ENCODE measurements at places on chromosomes 3 and 15.

GRCh38 chr3:41330465-41330864, 131.2 kb downstream of the CTNNB1 start:
- DNase-seq = no peak

DNA sequence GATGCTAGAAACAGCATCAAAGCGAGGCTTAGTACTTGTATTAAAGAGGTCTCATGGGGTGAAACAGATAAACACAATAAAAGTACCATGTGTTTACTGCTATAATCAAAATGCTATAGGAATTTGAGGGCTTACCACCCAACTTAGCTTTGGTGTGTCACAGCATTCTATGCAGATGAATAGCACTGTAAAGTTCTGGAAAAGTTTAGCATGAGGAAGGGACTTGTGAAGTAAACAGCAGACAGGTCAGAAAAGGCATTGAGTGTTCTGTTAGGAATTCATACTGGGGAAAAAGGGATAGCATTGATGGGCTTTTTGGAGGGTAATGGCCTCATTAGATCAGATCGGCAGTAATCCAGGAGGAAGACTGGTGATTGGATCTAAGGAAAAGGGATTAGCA, 505.3 kb downstream of the NLGN1 start:
- no peak for DNase-seq

- no peak for DNase-seq
Observed at GRCh38 chr15:70099967-70100473, 2.3 kb upstream of the TLE3 start.

DNA sequence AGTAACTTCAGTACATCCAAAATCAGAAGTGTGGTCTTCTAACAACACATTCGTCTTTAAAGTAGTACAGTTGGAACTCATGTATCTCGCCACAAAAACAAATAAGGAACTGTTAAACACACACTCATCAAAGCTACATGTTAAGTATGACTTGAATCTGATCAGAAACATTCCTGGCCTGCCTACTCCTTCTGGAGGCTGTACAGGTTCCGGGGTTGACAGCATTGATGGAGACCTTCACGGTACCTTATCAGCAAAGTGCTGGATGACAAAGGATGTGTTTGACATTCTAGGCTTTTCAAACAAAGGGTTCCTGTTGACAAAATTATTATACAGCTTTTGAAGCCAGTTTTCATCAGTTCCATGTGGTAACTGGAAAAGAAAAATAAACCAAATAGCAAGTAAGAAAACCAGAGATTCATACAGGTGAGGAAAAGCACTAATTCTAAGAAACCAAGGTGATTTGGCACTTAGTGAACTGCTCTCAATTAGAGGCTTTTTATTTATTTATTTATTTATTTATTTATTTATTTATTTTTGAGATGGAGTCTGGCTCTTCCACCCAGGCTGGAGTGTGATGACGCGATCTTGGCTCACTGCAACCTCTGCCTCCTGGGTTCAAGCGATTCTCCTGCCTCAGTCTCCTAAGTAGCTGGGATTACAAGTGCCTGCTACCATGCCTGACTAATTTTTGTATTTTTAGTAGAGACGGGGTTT, 44.3 kb downstream of the MYO5C start:
- DNase-seq = no peak

DNA sequence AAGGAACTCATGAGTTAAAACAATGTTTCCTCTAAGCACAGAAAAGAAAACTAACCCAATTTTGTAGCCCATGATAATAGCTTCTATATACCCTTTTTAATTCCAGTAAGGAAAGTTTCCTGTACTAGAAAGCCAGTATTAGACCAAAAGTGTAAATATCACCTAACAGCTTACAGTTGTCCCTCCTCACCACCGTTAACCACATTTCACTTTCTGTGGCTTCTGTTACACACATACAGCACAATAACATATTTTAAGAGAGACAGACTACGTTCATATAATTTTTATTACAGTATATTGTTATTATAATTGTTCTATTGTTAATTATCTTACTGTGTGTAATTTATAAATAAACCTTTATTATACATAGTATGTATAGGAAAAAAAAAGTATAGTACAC, 74.1 kb downstream of the ZNF280D start:
- DNase-seq = no peak

DNA sequence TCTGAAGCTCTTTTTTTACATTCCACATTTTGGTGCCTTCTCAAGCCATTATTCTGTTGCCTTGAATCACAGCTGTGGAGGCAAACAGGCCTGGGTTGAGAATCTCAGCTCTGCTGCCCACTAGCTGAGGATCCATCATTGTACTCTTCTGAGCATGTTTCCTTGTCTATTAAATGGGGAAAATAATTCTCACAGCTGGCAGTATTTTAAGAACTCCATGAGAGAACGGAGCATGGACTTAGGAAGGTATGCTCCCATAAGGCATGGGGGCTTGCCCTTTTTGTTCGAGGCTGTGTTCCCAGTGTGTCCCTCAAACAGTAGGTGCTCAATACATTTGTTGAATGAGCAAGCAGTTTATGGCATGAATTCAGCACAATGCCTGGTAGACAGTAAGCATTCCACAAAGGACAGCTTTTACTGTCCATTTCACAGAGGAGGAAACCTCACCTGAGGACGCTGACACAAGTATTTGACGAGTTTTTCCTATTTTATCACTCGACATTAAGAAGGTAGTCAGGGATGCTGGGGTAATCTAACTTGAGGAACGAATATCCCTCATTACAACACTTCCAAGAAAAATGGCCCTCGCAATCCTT, 2.1 kb upstream of the PTPRG start:
- DNase-seq = no peak

- no peak for DNase-seq
Observed at GRCh38 chr15:67019884-67020520, 45.4 kb upstream of the SMAD3 start.

DNA sequence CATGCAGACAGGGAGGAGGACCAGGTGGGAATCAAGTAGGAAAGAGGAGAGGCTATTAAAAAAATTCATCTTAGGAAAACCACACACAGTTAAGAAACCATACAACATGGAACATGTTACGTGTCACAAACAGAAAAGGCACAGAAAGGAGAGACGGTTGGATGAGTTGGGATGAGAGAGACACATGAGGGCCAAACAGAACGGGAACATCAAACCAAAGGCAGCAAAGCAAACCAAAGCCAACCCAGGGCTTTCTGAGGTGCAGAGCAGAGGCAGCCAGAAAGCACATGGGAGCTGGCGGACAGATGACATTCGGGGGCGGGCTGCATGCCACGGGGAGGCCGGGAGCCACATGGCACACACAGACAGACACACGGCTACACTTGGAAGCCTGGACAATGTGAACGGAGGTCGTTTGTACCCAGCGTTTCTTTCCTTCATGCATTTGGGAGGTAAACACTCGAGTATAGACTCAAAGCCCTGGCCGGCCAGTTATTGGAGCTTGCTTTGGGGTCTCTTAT, 8.6 kb upstream of the SEC13 start:
- DNase-seq = no peak

DNA sequence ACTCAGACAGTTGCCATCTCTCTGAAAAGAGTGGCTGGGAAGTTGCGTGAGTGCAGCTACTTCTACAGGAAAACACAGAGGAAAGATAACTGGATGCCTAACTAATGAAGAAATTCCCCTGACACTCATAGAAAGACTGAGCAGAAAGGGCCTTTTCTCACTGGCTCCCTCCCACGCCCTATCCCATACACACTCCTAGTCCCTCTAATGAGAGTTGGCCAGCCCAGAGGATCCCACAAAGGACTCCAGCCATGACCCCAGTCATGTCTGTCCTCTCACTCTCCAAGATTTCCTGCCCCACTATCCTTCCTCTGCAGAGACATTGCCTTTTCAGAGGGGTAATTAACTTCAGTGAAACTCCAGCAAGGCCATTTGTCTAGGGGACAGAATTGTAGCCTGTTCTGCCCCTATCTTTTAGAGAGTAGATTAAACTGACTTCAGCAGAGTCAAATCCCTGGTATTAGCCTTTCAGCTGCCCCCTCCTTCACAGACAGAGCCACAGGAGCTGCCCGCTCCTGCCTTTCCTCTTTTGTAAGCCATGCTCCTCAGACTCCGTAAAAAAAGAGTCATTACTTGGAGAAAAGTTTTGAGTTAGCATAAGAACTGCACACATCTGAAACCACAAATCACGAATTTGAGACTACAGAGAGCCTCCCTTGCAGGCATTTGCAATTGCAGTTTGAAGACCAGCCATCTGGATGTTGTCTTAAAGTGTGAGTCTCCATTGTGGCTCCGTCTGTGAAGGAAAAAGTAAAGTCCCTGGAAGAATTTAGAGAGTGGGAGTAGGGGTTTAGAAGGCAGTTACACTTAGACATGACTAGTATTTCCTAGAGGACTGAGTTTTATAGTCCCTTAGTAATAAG, 129.1 kb upstream of the SEMA6D start:
- DNase-seq = no peak

GRCh38 chr15:80210611-80211573, 41.1 kb downstream of the CTXND1 start:
- no peak for DNase-seq

DNA sequence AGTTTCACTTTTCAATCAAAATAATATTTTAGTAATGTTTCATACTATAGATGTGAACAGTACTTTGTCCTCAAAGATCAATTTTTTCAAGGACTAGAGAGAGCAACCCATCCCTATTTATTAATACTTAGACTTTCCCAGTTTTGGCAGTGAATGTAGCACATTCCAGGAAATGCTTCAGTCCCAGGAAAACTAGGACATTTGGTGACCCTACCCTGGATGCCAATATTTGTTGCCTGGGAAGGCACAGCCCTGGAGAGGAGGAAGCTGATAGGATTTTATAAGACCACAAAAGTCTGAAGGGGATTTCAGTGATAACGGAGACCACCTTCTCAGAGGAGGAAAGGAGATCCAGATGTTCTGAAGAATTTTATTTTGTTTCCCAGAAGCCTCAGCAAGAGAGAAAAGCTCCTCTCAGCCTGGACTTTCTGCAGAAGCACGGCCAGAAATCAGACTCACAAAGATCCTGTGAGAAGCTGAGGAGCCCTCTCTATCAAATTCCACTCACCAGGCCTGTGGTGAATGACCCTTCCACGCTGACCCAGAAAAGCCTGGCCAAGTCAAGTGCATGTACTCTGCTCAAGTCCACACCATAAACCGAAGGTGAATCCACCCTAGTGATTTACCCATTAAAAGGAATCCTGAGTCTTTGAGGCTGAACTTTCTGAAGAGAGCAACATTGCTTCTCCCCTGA, 87.7 kb upstream of the ABHD17C start:
- no peak for DNase-seq

- peak; percentile 5 for DNase-seq
Observed at GRCh38 chr15:67340630-67341029, 86.0 kb downstream of the IQCH start.

GRCh38 chr3:117997201-117998049, 1037.2 kb downstream of the IGSF11 start:
- peak; percentile 54 for DNase-seq

DNA sequence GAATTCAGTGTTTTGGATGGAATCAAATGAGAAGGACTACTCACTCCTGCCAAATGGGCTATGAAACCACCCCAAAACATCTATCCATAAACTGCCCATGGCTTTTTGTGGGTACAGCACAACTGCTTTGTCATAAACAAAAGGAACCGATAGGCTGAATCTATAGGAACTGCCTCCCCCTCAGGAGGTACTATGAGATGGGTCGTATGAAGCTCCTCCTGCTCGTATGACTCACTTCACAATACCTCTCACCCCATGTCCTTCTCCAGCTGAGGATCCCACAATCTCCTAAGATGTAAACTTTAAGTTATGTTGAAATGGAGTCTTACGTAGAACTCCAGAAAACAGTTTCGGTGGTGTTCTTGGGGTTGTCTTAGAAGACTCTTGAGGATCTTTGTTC, 129.9 kb upstream of the SAMMSON start:
- DNase-seq = no peak

DNA sequence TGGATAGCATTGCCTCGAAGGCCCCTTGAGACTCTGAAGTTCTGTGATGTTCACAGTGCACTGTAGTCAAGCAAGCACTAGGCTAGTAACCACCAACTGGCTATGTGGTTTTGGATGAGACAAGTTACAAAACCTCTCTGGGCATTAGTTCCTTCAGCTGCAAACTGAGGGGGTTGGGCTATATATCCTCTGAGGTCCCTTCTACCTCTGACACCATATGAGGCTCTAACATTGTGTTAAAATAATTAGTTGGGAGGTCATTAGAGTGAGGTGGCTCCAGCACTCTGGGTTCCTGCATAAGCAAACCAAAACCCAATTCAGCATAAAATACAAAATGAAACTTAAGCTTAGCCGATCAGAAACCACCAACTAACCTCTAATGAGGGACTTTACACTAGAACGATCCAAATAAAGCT, 209.5 kb upstream of the LRRN1 start:
- no peak for DNase-seq

DNA sequence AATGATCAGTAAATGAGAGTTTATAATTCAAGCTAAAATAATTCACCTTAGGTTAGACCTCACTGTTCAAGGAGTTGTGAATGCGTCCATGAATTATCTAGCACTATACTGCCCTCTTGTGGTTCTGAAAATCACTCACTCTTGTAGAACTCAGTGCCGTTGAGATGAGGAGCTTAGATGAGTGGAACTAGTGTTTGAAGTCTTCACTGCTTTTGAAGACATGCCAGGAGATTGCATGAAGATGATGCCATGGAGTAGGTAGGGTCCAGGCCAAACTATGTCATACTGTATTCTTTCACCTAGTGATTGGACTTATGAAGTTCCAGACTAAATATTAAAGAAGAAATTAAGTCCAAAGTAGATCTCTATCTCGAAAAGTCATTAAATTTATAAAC, 28.8 kb downstream of the LYSMD4 start:
- peak; percentile 74 for DNase-seq

DNA sequence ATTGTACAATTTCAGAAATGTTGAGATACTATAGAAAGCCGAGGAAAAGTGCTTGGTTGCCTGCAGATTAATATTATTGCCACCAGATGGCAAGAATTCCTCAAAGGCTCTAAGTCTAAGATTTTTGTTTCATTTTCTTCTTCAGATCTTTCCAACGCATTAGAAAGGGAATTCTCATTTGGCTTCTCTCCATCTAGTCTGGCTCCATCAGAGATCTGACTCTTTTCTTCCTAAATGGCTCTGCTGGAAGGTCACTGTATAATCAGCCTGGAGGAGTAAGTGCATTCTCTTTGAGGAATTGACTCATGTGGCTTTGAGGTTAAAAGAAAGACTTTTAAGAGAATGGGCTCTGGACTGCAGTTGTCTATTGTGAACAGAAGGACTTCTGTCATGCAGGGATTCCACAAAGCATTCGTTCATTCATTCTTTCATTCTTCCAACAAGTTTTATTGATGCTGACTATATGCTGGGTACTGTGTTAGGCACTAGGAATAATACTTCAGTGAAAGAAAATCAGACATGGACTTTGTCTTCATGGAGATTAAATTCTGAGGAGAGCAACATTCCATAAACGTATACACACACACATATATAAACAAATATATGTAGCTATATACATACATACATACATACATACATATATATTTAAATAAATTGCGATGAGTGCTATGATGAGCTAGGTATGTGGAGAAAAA, 55.3 kb downstream of the SLC28A2 start:
- DNase-seq = no peak

GRCh38 chr3:174243171-174243570, 616.0 kb upstream of the NAALADL2 start:
- DNase-seq = no peak
